ENCODE measurements at places on chromosomes 1 and 21.

DNA sequence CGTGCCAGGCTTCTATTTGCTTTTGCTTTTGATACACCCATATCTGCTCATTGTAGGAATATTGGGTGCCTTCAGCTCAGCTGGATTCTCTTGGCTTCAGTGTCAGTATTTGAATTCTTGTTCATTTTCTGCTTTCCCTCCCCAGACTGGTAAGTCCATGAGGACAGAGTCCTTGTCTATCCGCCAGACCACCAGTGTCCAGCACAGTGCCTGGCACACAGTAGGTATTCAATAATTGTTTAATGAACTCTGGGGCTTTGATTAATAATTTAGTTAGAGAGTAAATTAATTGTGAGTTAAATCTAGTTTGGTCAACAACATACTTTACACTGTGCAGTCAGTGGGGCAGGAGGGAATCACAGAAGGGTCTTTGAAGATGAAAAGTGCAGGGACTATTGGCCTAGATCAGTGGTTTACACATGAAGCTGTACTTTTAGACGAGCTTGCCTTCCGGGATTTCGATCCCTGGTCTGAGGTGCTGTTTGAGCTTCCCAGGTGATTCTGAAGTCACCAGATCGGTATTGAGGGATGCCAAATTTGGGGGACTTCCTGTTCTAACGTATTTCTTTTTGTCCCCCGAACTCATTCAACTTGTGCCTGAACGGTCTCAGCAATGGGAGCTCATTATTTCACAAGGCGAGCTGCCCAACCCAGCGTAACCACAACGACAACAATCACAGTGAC, 119.1 kb upstream of the JUN start:
- DNase-seq, result no peak

DNA sequence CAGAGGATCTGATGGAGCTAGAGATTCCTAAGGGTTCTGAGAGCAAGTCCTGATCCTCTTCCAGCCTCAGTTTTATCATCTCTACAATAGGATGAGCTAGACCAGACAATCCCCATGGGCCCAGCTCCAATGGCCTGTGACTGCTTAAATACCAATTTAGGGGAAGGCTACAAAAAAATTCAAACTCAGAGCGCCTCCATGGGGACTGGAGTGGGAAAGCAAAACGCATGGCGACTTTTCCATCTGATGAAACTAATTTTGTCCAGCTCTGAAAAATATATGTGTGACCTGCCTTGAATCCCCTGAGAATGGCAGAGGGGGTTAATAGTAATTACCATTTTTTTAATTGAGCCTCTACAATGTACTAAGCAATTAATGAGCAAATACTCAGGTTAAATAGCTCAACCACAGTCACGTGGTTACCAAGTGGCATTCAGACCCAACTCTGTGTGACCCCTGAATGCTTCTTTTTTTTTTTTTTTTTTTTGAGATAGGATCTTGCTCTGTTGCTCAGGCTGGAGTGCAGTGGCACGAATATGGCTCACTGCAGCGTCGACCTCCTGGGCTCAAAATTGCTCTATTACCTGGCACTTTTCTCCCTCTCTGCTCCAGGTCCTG, 8.4 kb downstream of the EXTL1 start:
- no peak for DNase-seq

GRCh38 chr1:1777950-1778662, at the start of gene NADK:
Gene NADK (minus strand): TSS chr1:1778470. CDS start chr1:1765406, 13,064 bp downstream.
- DNase-seq, result peak; percentile 52

DNA sequence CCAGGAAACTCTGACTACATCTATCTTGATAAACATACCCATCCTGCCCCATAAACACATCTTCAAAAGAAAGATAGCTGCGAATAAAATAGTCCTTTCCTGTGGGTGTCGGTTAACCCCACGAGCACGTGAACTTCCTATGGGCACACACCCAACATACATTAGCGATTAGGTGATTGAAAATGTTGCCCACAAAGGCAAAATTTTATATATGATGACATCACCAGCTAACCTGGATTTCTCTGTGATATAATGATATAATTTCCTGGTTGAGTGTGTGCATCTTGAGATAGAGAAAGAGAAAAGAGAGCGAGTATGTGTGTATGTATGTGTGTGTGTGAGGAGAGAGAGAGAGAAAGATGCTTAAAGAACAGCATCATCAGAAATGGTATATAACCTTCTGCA, 296.1 kb downstream of the PTPRC start:
- DNase-seq, result peak; percentile 39

GRCh38 chr1:78715181-78715661, 65.6 kb downstream of the IFI44 start:
- DNase-seq, result no peak

GRCh38 chr1:219074084-219074728, 99.5 kb upstream of the LYPLAL1 start:
- DNase-seq, result no peak

DNA sequence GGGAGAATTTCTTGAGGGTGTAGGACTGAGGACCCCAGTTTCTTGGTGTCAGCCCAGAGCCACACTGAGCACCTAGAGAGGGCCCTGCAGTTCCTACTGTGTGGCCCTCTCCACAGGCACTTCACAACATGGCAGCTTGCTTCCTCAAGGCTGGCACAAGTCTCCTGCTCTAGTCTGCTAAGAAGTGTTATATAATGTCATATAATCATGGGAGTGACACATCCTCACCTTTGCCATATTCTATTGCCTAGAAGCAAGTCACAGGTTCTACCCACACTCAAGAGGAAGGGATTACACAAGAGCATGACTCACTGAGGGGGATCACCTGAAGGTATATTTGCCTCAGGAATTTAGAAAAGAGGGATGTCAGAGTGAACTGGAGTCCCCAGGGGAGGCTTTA, 5.5 kb upstream of the SNX27 start:
- DNase-seq, result no peak

DNA sequence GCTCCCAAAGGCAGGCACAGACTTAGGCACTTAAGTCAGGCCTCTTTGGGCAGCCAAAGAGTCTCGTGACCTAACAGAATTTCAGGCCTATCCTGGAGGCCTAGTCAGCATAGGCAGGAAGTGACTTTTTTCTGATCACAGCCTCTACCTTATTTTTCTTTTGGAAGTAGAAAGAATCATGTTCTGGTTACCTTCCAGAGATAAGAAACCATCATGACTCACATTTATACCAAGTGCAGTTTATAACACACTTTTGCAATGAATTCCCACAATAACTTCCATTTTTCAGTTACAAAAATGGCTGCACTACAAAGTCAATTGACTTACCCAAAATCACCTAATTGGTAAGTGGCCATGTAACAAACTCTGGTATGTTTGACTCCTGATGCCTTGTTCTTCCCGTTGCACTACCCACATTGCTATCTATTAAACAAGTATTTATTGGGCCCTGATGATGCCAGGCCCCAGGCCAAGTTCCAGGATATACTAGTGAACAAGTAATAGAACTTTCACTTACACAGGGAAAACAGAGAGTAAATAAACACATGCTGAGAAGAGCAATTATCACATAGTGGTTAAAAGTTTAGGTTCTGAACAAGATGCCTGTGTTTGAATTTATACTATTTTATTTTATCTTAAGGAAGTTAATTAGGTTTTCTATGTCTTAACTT, 74.3 kb downstream of the SH3GLB1 start:
- DNase-seq, result no peak

DNA sequence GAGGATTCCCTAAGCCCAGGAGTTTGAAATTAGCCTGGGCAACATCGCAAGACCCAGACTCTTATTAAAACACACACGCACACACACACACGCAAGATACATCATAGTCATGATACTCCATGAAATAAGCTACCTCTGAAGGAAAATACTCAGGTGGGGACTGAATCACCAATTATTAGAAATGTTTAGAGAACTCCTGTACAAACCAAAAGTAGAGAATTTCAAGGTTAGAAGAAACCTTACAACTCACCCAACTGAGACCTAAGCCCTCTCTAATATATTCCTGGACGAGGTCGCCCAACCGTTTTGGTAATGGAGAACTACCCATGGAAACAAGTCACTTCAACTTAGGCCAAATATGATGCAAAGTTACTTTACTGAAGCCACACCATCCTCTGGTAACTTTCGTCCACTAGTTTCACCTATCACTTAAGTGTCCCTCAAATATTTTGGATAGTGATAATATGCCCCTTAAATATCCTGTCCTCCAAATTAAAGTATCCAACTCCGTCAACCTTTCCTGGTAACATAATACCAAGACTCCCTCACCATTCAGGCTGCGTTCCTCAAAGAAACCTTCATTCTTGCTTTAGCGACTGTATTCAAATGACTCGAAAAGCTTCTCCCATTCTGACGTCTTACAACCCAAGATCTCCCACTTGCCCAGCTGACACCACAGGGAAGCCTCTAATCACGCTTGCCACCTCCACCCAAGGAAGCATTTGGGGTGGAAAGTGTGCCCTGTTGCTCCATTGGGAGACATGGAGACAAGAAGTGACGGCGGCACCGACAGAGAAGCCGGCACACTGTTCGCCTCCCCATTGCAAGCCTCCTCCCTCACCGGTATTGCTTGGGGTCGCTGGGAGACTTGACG, 856 bp downstream of the NRDC start:
- no peak for DNase-seq

DNA sequence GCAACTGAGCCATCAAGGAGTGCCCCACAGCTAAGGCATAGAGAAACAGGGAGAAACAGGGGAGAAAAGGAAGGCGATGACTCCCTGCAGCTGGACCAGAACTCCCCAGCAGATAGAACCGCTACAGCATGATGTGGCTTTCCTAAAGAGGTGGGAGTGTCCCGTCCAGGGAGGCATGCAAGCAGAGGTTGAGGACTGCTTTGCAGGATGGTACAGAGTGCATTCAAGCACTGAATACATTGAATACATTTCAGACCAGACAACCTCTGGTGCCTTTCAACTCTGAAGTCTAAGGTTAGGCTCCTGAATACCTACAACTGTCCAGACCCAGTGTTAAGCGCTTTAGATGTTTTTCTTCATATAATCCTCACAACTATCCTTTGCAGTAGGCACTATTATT, 13.3 kb downstream of the DLGAP3 start:
- no peak for DNase-seq

- DNase-seq, result no peak
These were observed 85.3 kb downstream of the LRRC8D start for GRCh38 chr1:89906088-89906487.

GRCh38 chr1:29082519-29082918, 41.2 kb downstream of the TMEM200B start:
- DNase-seq, result no peak

DNA sequence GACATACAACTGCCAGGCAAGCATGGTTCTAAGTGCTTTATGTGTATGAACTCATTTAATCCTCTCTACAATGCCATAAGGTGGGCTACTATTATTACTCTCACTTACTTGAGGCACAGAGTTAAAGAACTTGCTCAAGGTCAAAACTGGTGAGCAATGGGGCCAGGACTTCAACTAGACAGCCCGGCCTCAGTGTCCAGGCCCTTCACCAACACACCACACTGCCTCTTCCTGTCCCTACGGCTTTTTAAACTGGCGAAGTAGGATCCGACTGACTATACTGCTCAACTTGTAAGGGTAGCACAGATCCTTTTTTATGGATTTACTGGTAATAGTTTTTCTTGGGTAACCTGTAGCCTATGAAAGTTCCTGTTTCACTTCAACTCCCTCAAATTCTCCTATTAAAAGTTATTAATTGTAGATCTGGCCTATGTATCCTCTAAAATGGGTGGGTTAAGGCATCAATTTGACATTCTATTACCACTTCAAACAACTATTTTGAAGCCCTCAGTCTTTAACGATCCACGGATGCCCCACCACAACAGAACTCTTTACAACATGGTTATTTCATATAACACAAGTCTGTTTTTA, 4.3 kb downstream of the ERRFI1 start:
- DNase-seq, result no peak

DNA sequence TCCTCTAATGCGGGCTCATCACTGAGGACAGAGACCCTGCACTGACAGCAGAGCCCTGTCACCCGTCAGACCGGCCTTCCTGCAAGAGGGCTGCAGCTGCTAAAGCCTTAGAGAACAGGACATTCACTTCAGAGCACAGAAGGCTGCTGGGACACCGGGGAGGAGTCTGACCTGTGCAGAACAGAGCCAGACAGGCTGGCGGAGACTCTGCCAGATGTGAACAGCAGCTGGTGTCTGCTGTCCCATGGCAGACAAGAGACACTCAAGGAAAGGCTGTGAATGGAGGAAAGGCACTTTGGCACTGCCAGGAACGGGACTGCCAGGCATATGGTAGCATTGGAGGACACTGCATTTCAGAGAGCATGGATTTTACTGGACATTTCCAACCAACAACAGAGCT, 21.4 kb downstream of the MRAP start:
- no peak for DNase-seq

GRCh38 chr1:156430866-156431265, 61.9 kb downstream of the RHBG start:
- no peak for DNase-seq

- no peak for DNase-seq
These were observed 263.6 kb upstream of the TMEM51 start for GRCh38 chr1:14889825-14890440.

Measured in stimulated activated CD8-positive, alpha-beta memory T cell treated with anti-CD3 and anti-CD28 coated beads, Interleukin-7, amount 100 ng/mL, for 1 hour (primary cell).